CD8-positive, alpha-beta memory T cell (primary cell): ENCODE measurements at places on chromosomes 7 and 10.

DNA sequence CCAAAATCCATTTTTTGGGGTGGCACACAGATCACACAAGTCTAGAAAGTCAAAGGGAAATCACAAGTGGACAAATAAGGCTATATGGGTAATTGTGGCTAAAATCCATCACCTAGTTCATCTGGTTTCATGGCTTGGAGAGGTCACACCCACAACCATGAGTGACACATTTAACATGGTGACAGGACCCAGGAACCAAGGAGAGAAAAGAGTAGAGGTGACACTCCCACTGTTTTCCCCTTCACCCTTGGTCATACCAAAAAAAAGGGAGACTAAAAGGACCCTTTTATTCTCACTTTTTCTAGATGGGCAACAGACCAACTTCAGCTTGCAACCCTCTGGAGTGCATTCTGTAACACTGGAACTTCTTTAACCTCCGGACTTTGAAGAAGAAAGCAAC is 46.2 kb upstream of the ZNF107 start:
- no peak for DNase-seq

DNA sequence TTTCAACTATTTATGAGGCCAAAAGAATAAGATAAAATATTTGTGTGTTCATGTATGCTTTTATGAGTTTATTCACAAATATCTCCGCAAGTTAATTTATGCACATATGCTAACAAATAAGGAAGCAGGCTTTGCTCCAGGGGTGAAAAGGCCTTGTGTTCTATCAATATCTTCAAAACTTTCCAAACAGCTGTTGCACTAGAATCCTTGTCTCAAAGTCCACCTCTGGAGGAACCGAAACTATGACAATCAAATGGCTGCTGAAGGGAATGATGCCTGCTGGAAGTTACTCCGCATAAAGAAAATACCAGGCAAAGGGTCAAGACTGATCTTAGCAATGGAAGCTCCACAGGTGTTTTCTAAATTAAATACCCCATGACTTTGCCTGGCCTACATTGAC is 145.0 kb upstream of the GHITM start:
- DNase-seq, result no peak

GRCh38 chr7:44633254-44634186 is 27.1 kb downstream of the OGDH start:
- DNase-seq, result peak; percentile 21

DNA sequence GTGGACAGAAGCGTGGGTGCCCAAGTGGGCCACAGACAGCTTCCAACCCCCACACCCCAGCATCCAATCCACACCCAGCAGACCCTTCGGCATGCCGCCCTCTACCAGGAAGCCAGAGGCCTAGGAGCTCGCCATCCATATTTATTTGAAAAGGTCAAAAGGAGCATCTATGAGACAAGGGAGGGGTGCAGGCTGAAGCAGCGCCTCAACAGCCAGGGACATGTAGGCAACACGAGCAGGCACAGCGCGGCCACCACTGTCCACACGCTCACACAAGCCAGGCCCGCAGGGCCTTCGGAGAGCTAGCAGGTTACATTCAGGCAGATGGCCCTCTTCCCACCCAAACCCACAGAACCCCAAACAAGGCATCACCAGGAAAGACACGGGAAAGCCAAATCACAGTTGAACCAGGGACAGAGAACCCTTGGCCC is 34.6 kb downstream of the PSAP start:
- DNase-seq, result no peak
